ENCODE measurements at places on chromosomes 7 and 10. TPM values are rescaled to one million over a fixed set of nuclear protein-coding genes. Genes with fewer than 3 reads are reported as not detected.

DNA sequence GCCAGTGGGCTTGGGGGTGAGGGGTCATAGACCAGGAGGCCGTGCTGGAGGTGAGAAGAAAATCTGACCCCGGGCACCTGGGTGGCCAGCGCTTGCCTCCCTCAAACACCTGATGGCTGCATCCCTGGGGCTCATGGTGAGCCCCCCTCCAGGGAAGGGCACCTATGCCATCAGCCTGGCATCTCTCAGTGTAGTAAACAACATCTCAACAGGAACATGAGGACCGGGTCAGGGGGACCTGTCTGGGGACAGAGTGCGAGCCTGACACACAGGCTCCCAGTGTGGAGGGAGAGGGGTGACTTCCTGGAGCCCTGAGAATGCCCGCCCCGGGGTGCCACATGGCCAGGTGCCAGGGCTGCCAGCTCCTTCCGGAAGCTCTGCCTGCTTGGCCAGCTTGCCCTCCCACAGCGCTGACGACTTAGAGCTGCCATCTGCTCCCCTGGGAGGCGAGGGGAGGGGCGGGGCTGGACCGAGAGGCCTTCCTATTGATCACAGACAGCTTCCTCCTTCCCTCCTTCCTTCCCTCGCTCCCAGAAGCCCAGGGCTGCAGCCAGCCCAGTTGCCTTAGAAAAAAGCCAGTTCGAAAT lies 12.3 kb downstream of the STX1A start:
- no peak for DNase-seq

- DNase-seq, result no peak
Measured at GRCh38 chr7:69772718-69773436, 174.6 kb downstream of the AUTS2 start.

DNA sequence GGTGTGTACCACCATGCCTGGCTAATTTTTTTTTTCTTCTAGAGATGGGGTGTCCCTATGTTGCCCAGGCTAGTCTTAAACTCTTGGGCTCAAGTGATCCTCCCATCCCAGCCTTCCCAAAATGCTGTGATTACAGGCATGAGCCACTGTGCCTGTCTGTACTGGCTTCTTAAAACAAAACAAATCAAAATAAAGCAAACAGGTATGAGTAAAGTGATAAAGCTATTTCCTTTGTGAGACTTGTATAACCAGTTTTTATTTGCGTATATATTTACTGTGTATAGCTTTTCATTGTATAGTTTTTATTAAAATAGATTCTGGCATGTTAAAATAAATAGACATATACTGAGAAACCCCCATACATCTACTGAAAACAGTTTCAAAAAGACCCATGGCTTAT lies 14.3 kb downstream of the LCOR start:
- no peak for DNase-seq

- peak; percentile 18 for DNase-seq
Measured at GRCh38 chr7:142855756-142856564, 1.1 kb downstream of the EPHB6 start.

GRCh38 chr7:150453181-150453580 lies 2.8 kb downstream of the GIMAP8 start:
- no peak for DNase-seq

DNA sequence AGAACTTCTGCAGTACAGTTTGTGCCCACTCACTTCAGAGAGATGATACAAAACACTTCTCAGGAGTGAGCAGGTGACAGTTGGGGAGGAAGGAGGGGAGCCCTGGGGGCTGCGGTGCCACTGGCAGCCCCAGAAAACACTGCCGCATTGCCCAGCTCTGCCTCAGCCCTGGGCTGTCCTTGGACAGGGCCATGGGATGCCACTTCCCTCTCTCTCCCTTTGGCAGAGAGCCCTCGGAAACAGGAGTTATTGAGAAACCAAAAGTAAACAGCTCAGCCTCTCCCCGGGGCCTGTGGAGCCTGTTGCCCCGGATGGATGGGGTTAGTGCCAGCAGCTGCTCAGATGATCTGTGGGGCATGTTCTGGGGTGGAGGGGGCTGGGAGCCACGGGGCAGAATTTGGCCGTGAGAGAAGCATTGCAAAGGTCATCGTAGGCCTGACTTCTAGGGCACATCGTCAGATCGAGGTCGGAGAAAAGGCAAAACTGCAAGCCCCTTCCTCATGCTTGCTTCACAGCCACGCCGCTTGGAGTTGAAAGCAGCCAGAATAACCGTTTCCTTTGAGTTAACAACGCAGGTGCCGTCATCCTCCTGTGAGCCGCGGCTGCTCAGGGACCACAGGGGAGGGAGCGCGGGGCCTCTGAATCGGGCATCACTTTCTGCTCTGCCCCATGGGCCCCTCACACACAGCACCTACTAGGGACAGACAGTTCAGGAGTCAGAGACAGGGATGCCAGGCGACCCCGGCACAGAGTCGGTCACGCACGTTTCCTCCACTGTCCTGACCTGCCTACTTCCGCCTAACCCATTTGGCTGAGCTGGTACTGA lies 256.4 kb downstream of the CAMK1D start:
- peak; percentile 80 for DNase-seq

GRCh38 chr7:84565345-84566074 lies 370.9 kb upstream of the SEMA3A start:
- no peak for DNase-seq

DNA sequence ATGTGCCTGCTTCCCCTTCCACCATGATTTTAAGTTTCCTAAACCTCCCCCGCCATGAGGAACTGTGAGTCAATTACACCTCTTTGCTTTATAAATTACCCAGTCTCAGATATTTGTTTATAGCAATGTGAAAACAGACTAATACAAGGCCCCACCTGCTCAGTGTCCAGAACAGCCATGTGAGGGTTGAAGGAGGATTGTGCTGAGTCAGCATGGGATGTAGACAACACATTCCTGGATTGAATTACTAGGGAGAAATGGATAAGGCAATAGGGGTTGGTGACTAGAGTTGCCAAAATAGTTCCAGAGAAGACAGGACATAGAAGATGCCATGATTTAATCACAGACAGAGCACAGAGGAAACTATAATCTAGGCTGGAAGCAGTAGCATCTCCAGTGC lies 270.3 kb downstream of the GFRA1 start:
- no peak for DNase-seq

The CALHM1 gene
- total RNA-seq, result not detected

The ZWINT gene
- total RNA-seq, result 3.6 TPM

The CYP2C9 gene
- total RNA-seq, result 0.36 TPM

The SH2B2 gene
- 22.8 TPM for total RNA-seq

Data from adrenal gland (tissue), 19 donors.